ENCODE measurements at places on chromosomes 11 and 22. TPM values are rescaled to one million over a fixed set of nuclear protein-coding genes. Genes with fewer than 3 reads are reported as not detected.

Gene PGA5
- total RNA-seq: not detected

Gene DNAJC24
- 21.3 TPM for total RNA-seq

Gene GLYAT
- total RNA-seq: not detected

Gene CYP2D6
- total RNA-seq: 3.7 TPM

Gene CABP4
- 2.8 TPM for total RNA-seq

Gene OR6A2
- not detected for total RNA-seq

Gene GSTT4
- total RNA-seq: not detected

Gene LIF
- 564 TPM for total RNA-seq

Gene XNDC1N
- 21.1 TPM for total RNA-seq

Gene SYNGR1
- total RNA-seq: 27.1 TPM

Gene MRGPRX4
- total RNA-seq: not detected

Gene SERHL2
- 2.2 TPM for total RNA-seq

Gene RIMBP3B
- 1.1 TPM for total RNA-seq

Gene MEI1
- total RNA-seq: 52.5 TPM

Gene SCN4B
- 0.17 TPM for total RNA-seq

Gene OR6T1
- total RNA-seq: not detected

Gene LARGE2
- total RNA-seq: 2.5 TPM

Gene RNF169
- 20.8 TPM for total RNA-seq
